ENCODE measurements at places on chromosomes 5 and 9. TPM values are rescaled to one million over a fixed set of nuclear protein-coding genes. Genes with fewer than 3 reads are reported as not detected.

The CDX1 gene
- not detected for total RNA-seq

The PCA3 gene
- total RNA-seq = not detected

The POU5F2 gene
- 4.6 TPM for total RNA-seq

The SLC34A3 gene
- total RNA-seq = not detected

The MAN2A1 gene
- total RNA-seq = 55.0 TPM

The PCDHB15 gene
- total RNA-seq = not detected

The SOHLH1 gene
- total RNA-seq = not detected

The TLE1 gene
- total RNA-seq = 33.5 TPM

The SV2C gene
- not detected for total RNA-seq

The IL7R gene
- total RNA-seq = 1.4 TPM

The PHYHD1 gene
- total RNA-seq = 1.5 TPM

The NR2F1-AS1 gene
- not detected for total RNA-seq

The KCNMB1 gene
- not detected for total RNA-seq

The DENND1A gene
- 26.0 TPM for total RNA-seq

The OTP gene
- not detected for total RNA-seq

The INSL6 gene
- total RNA-seq = not detected

The PCDHA1 gene
- total RNA-seq = not detected

The FOXD4L3 gene
- 0.22 TPM for total RNA-seq

The PIK3R1 gene
- 63.8 TPM for total RNA-seq

The SLC6A18 gene
- total RNA-seq = not detected

The CXXC5 gene
- 161 TPM for total RNA-seq

The GABBR2 gene
- total RNA-seq = not detected

The TTLL11 gene
- total RNA-seq = 3.9 TPM

The CCNI2 gene
- total RNA-seq = 1.1 TPM

The PAPPA gene
- not detected for total RNA-seq

The IRX4 gene
- not detected for total RNA-seq

The TAL2 gene
- 6.7 TPM for total RNA-seq

The AK8 gene
- 1.9 TPM for total RNA-seq

The ABO gene
- total RNA-seq = not detected

The TMEM232 gene
- 6.1 TPM for total RNA-seq

The SLC1A3 gene
- 0.37 TPM for total RNA-seq
